NCI-H82 (cell line): ENCODE measurements at places on chromosomes 11 and 22.

DNA sequence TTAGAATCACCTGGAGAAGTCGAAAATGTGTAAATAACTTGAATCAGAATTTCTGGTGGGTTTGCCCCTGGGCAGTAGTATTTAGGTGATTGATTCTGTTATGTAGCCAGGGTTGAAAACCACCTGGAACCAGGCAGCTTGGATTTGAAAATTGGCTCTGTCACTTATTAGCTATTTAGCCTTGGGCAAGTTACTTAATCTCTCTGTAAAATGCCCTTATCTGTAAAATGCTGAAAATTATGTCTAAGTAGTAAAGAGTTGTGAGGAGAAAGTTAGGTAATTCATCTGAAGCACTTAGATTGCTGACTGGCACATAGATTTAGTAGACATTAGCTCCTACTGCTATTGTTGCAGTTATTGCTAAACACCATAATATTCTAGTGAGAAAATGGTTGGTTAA is 49.3 kb downstream of the PPME1 start:
- peak; percentile 0 for DNase-seq

DNA sequence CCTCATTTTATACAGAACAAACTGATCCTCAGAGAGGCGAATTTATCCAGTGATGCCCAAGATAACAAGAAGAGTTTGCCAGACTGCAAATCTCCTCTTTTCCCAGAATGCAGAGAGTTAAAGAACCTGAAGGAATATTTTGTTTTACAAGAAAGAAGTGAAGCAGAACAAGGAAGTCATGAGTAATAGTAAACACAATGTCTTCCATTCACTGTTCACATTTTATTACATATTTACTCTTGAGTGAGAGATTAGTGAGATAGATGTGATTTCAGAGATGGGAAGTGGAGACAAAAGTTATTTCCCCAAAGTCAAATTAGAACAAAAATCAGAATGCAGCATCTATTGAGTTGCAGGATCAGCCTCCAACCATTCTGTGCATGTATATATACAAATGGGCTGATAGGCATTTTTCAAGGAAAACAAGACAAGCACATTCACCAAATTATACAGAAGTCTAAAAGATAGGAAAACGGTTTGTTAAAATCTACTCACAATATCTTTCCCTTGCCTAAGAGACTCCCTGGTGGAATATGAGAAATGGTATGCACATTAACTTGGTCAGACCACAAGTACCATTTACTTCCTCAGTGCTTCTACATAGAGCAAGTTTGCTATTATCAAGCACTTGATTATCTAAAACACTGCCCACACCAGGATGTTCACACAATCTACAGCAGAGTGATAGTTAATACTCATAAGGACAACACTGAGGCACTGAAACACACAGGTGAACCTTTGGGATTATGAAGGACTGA is 12.0 kb downstream of the GUCY1A2 start:
- DNase-seq, result no peak

GRCh38 chr11:77449060-77449521 is 24.8 kb downstream of the PAK1 start:
- no peak for DNase-seq

DNA sequence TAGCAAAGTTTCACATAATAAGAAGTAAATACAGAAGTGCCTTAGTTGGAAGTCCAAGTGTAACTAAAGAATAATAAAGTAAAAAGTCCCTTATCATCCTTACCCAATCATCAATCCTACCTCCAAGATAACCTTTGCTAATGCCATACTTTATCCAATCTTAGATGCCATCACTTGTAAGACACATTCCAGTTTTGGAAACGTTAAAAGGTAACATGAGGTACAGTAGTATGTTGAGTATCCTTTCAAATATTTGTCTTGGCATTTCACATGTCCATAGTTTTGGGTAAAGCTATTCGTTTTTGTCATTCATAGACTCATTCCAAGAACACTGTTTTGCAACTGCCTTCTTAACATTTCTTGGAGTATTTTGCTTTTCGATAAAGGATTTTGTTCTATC is 115.2 kb upstream of the TEAD1 start:
- no peak for DNase-seq

GRCh38 chr11:10247011-10247410 is 47.0 kb downstream of the SBF2 start:
- DNase-seq, result no peak

DNA sequence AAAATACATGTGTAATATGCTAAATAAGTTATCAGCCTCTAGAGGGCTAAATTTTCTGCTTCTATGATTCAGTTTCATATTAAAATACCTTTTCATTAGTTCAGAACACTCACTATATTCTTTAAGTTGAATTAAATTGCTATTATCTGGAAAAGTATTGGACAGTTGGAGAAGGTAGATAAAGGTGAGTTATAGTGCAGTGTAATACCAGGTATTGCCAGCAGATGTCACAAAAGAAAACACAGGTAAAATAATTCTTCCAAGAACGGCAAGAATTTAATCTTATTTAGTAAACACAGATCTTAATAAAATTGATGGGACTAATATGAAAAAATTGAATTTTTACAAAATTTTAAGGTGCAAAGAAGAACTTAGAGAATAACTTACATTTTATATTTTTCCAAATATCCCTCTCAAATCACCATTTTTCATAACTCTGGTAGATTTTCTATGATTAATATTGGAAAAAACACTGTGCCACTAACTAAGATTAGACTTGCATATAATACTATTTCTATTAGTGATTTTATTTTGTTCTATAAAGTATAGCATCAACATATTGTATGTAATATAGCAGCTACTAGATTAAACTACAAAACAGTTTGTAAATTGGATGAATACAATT is 1.7 kb upstream of the LRRC4C start:
- DNase-seq, result peak; percentile 30

DNA sequence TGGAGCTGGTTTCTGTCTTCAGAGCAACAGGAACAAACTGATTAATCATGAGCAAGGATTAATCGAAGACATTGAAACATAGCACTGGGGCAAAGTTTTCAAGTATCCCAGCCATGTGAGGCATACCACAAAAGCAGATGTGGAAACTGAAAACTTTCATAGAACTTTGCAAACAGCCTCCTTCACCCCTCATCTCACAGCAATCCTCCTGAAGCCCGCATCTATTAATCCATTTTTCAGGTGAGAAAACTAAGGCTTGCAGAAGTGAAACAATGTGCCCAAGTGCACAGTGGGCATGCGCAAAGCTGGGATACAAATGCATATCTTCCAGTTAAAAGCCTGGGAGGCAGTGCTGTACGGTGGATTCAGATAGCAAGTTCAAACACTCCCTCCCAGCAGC is 58.6 kb upstream of the HMGXB4 start:
- no peak for DNase-seq

DNA sequence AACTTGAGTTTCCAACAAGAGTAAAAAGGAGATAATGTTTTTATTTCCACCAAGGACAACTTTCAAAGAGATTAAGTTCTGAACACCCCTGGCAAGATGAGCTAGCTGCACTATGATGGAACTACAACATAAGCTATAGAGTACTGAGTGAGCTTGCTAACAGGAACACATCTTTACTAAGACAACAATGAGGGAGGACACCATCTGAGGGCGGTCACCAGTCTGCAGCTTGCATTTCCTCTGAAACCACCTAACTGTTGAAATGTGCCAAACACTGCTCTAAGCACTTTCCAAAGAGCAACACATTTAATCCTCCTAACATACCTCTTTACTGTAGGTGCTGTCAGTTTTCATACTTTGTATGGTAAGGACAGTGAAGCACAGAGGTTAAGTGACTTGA is 68.4 kb downstream of the TCF20 start:
- DNase-seq, result no peak

- DNase-seq, result no peak
Measured at GRCh38 chr11:61539831-61540357, 31.3 kb downstream of the LRRC10B start.

GRCh38 chr11:112658431-112658878 is 302.8 kb upstream of the NCAM1 start:
- no peak for DNase-seq

DNA sequence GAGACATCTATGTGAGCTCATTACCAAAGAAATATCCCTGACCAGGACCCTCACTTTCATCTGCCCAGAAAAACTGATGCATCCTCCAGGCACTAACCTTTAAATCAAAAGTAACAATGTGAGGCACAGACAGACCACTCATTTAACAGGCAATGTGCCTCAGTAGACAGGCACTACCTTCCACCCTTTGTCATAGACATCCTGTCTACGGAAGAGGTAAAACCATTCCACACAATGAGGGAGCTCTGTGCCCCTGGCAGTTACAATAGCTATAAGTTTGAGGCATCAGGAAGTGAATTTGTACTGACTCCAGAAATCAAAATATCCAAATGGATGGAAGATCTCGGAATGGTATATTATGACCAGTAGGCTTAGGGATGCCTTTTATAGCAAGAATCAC is 6.7 kb upstream of the CAVIN3 start:
- no peak for DNase-seq

- no peak for DNase-seq
Measured at GRCh38 chr22:35918456-35918855, 110.2 kb downstream of the RBFOX2 start.

GRCh38 chr22:41365425-41365824 is 16.3 kb upstream of the TEF start:
- peak; percentile 6 for DNase-seq

DNA sequence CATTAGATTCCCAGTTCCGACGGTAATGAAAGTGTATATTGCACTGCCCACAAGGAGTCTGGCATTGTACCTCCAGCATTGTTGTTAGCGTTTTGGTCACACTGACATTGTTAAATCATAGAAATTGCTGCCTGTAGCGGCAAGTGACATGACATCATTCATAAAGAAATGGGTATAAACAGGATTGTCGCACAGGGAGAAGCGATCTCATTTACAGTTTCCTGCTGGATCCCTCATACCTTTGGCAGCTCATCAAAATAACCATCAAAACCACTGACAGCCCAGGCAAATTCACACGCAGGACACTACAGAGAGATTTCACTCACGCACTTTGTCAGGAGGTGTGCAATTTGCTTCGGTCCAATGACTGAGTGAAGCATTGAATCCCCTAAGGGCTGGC is 3.5 kb downstream of the HTR3B start:
- DNase-seq, result no peak
